Hematopoietic multipotent progenitor cell (in vitro differentiated cells): ENCODE measurements at places on chromosomes 5 and 9.

- no peak for DNase-seq
Observed at GRCh38 chr5:120605325-120606079, 141.4 kb downstream of the PRR16 start.

DNA sequence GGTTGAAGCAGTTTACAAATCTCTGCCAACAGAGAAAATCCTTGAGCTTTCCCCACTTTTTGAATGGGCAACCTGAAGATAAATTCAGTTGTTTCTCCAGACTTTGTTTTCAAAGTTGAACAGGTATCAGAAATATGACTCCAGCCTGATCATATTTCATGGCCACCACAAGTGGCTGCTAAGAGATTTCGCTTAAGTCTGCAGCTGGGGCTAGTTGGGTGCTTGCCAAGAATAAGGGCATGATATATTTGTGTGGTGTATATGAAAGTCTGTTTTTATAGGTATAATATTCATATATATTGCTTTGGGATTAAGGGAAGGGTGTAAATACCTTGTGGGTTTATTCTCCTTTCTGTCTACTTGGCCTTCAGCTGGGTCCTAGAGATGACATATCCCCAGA lies 168.4 kb upstream of the GDNF start:
- DNase-seq = no peak

DNA sequence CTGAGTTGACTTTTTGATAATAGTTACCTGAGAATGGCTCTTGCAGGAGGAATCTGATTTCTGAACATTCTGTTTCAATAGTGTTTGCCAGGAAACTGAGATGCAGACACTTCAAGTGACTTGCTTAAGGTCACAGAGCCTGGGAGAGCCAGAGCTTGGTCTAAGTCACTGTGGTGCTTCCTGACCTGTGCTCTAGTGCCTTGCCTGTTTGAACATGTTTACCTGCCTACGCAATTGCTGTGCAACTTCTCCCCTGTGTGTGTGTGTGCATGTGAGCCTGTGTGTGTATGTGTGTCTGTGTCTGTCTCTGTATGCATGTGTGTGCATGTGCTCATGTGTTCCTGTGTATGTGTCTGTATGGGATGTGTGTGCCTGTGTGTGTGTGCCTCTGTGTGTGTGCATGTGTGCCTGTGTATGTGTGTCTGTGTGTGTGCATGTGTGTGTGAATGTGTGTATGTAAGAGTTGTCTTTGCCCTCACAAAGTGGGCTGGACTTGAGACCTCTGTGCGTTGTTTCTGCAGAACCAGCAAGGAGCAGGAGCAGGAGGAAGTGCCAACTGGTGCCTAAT lies 185.8 kb downstream of the GADD45G start:
- no peak for DNase-seq

DNA sequence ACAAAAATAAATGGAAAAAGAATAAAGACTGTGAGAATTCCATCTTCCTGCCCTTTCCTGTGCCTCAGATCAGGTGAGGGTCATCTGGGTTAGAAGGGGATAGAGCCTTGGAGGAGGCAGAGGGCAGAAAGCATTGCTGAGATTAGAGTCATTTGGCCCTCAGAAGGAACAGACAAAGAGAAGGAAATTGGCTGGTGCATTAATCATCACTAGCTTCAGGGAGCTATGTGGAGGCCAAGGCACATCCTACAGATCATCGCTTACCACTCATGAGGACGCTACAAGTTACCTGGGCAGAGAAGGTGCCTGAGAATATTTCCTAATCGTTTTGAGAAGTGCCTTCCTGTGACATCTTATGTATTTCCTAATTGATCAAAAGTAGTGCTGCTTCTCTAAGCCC lies 74.5 kb downstream of the C7 start:
- DNase-seq = no peak

DNA sequence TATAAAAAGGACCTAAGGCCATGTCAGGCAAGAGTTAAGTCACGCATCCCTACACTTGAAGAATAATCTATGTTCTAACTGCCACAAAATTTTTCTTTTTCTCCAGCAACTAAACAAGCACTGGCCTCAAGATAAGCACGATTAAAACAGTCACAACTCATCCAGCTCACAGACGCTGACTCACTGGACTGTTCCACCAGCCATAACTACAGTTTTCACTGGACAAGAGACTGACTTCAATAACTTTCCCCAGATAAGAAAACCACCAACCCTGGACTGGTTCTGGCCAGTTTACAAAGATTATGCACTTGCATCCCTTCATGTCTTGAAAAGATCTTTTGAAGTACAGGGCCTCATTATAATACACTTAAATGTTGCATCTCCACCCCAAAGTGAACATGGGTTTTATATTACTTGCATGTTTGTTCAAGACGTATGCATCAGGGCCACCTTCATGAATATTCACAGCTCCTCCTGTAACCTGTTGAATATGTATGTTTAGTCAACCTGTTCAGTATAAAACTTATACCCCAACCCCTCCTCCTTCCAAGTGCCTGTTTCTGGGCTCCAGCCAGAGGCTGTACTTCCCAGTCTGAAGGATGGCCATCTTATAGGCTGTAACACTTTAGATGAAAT lies 129.3 kb upstream of the EPB41L4A start:
- no peak for DNase-seq

- DNase-seq = no peak
Observed at GRCh38 chr9:35948901-35949318, 9.0 kb downstream of the OR2S2 start.

- no peak for DNase-seq
Observed at GRCh38 chr5:179418972-179419371, 73.7 kb upstream of the ADAMTS2 start.

DNA sequence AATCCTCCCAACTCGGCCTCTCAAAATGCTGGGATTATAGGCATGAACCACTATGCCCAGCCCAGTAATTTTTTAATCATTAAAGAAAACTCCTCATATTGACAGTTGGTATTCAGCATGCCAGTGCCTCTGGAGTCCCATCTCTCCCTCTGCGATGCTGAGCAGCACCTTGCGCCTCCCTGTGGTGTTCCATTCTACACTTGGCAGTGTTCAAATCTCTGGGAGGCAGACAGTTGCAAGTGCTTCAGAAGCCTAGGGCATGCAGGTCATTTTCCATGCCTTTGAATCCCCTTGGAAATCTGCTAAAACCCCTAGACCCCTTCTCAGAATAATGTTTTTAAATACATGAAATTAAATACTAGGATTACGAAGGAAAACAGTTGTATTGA lies 41.3 kb downstream of the GARNL3 start:
- no peak for DNase-seq

GRCh38 chr5:78526049-78526525 lies 122.5 kb downstream of the LHFPL2 start:
- DNase-seq = no peak

DNA sequence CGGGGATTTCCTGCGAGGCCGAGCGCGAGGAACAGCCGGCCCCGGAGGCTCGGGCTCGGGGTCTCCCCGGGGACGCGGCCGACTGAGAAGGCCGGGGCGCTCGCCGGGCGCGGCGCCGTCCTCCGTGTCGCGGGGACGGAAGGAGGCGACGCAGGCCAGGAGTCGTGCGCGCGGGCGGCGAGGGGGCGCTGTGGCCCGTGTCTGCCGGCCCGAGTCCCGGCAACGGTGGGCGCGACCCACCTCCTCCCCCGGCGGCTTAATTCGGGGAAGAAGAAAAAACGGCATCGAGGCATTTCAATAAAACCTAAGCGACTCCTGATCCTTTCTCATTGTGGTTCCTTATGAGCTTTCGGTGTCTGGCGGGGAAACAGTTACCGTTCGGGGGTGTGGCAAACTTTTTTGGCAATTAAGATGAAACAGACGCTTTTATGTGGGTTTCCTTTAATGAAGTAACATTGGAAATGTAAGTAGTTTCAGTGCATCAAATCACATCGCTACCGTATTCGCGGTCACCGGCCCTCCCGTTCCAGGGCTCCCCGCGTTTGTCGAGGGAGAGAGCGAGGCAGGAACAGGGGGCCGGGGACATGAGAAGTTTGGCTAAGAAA lies 3.7 kb upstream of the IRX2 start:
- DNase-seq = no peak

DNA sequence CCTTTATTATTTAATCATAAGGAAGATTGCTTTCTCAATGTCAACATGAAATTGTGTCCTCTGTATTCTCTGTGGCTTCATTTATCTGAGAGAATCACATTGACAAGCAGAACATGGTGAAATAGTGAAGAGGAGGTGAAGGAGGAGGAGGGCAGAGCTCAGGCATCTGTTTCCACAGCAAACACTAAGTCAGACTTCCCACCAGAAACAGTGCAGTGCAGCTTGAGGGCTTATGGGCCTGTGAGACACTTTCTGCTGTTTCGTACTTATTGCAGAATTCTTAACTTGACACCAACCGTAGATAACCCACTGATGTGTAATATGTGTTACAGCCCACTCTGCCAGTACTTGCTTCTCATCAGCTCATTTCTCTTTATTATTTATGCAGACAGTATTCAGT lies 386.3 kb downstream of the DIRAS2 start:
- no peak for DNase-seq

DNA sequence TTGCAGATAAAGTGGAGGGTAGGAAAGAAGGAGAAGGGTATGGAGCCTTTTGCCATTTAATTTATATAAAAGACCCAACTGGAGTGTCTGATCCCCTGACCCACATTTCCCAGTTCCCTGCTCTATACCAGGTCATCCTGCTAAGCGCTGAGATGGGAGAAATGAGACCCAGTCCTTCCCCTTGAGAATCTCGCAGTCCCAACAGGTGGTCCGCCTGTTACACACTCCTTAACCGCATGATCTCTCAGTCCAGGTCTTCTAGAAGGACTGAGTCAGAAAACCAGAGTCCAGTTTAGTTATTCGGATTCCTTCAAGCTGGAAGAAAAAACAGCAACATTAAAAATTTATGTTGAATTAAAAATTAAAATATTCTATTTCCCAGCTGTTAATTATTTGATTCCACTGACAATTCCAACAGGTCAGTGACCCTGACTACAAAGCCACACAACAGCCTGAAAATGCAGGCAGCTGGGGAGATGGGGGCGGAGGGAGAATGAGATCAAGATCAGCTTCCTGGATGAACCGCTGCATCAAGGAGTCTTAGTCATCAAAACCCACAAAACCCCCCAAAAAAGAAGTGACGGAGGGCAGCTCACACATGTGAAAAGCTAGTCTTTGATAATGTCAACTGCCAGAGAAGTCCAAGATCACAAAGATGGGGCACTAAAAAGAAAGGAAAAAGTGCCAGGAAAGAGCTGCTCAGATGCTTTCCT lies 44.0 kb downstream of the GGTA1 start:
- DNase-seq = peak; percentile 88

GRCh38 chr5:104987074-104987473 lies 1424.5 kb upstream of the NUDT12 start:
- DNase-seq = no peak

DNA sequence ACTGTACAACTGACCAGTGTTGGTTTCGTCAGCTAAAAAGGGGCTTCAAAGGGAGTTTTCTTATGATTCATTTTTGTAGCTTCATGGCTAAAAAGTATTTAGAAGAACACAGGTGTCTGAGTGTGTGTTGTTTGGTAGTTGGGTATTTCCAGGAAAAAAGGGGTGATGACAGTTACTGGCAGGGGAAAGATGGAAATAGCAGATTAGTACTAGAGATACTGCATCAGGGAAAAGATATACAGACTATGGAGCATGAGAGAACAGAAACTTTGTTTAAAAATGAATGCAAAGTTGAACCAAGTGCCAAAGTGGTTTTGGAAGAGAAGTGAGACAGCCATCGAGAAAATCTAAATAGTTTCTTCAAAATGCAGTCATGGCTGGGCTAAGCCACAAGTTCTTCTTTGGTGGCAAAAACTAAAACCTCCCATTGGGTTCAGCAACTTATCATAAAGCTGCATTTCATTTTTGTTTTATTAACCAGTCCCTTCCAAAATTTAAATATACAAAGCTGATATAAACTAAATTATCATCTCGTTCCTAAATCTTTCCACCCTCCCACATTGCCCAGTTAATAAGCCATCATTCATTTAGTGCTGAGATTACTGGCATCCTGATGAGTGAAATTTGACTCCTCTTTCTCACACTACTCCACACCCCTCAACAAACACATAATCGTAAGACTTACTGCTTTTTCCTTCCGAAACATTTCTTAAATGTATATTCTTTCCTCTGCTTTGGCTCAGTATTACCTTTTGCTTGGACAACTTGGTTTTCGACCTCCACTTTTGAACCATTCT lies 33.5 kb downstream of the ELL2 start:
- DNase-seq = no peak

GRCh38 chr5:4222147-4222546 lies 626.5 kb downstream of the IRX1 start:
- no peak for DNase-seq

GRCh38 chr5:90408571-90409317 lies 812 bp downstream of the CETN3 start:
- no peak for DNase-seq

- DNase-seq = no peak
Observed at GRCh38 chr5:111243318-111243717, 19.1 kb downstream of the CAMK4 start.

- DNase-seq = no peak
Observed at GRCh38 chr5:43016217-43016779, 23.8 kb downstream of the ANXA2R start.

DNA sequence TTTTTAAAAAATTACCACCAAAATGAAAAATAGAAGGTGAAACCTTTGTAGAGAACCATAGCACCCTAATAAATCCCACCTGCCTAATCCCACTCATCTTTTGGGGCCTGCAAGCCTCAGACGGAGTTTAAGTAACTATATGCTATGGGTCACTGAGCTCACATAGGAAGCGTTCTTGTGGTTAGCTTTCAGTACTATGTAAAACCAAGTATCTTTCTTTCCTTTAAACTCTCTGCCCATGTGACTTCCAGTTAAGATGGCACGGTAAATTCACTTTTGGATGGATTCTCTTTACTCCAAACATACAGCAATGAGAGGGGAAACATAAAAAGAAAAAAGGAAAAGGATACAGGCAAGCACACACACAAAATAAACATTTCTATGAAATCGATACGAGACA lies 50.9 kb downstream of the FANCC start:
- DNase-seq = no peak

DNA sequence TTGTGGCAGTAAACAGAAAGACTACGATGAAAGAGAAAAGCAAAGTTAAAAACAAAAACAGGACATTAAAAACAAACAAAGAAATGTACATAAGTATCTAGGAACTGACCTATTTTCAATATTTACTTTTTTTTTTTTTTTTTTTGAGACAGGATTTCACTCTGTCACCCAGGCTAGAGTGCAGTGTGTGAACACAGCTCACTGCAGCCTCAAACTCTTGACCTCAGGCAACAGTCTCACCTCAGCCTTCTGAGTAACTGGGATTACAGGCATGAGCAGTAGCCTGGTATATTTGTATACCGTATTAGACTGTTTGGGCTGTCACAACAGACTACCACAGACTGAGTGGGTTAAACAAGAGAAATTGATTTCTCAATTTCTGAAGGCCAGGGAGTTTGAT lies 1189.1 kb downstream of the CDH9 start:
- no peak for DNase-seq
